Left kidney (tissue), 8 donors: ENCODE measurements at places on chromosomes 3 and 15.

DNA sequence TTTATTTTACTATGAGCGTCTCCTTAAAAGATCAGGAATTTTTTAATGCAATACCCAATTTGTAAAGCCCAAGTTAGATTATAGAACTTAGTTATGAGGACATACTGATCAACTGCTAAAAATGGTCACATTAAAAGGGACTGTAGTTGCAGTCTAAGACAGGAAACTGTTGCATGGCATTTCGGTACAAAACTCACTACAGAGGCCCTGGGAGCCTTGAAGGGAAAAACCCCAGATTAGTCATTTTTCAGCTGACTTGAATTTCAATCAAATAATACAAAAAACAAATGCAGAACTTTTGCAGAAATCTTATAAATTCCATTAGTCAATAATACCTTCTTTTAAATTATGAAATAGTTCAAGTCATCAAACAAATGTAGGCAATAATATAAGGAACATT is 6.9 kb upstream of the PTX3 start:
- DNase-seq, result no peak

DNA sequence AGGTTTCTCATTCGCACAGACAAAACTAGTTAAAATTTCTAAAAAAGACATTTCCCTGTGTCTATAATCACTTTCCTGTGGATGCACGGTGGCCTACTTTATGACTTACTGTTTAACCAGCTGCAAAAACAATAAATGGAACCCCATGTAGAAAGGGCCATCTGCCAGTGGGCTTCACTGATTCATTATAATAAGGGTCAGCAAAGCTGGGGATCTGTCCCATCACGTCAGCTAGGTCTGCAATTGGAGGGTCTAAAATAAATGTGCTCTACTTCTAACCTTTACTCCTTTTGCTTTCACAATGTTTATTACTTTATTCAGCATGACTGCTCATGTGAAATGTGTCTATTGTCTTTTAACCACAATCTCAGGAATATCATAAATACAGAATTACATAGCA is 43.1 kb upstream of the NMD3 start:
- no peak for DNase-seq

DNA sequence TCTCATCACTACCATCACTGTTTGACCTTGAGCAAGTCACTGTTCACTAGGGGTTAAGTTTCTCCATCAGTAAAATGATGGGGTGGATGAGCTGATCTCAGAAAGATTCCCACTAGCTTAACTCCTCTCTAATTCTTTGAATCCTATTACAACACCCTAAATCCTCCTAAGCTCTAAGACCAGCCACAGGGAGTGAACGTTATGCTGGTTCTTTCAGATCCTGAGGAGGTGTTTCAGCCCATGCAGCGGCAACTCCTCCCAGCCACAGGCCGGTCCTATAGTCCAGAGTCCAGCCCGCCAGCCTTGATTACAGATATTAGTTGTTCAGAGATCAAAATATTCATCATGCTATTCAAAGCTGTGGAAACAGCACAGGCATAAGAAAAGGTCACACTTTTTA is 15.1 kb downstream of the MB21D2 start:
- DNase-seq, result no peak

- no peak for DNase-seq
Measured at GRCh38 chr3:23430781-23431398, 227.8 kb downstream of the UBE2E2 start.

GRCh38 chr3:32419742-32420125 is 28.1 kb downstream of the CMTM7 start:
- no peak for DNase-seq
